ENCODE measurements at places on chromosomes 5 and 9.

DNA sequence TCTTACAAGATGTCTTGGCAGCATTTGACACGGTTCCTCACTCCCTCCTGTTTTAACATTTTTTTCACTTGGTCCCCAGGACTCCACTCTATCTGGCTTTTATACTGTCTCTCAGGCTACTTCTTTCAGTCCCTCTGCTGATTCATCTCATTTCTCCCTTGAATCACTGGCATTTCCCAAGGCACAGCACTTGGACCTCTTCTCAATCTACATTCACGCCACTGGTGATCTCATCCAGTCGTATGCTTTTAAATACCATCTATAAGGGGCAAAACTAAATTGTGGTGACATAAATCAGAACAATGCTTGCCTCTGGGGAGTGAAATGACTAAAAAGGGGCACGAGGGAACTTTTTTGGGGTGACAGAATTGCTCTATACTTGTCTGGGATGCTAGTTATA, 47.1 kb downstream of the MAPKAP1 start:
- no peak for DNase-seq

DNA sequence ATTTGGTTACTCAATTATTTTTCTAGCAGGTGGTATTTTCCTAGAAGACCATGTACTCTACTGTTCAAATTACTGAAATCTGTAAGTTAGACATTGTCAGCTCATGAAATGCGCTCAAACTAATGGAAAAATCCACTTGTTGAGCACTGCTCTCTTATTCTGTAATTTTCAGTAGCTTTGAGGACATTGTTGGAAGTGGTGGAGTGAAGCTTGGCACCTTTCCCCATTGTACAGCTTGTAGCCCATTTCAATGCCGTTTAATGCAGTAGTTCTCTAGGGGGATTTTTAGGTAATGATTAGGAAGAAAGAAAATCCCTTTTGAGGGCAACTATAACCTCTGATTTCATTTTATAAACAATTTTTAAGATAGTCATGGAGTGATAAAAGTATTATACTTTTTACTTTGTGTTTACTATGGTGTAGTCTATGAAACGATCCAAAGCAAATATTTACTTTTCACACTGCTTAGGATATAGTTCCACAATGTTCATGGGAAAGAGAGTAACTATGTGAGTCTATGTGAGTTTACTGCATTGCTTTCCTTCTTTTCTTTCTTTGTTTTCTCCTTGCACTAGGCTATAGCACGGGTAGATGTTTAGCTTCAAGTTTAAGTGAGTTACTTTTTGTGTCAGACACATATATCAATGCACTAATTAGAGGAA, 165.8 kb upstream of the ANKH start:
- DNase-seq: no peak

GRCh38 chr5:96432216-96433065, 607 bp downstream of the PCSK1 start:
- no peak for DNase-seq

- no peak for DNase-seq
Measured at GRCh38 chr5:170151097-170151831, 45.6 kb downstream of the FOXI1 start.

DNA sequence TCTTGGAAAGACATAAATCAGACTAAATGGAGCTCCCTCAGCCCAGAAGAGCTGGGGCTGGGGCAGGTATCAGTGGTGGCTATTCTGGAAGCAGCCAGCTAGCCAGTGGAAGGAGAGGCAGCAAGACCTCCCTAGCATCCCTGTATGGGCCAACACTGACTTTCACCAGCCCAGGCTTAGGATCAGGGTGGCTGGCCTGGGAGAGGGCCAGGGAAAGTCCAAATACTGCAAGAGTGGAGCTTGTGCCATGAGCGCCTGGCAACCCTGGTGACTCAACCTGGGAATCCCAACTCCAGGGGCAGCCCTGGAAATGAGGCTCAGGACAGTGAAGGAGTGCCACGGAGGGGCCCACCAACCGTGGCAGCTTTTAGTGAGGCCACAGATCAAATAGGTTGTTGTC, 7.6 kb upstream of the IRF1 start:
- DNase-seq: peak; percentile 63

DNA sequence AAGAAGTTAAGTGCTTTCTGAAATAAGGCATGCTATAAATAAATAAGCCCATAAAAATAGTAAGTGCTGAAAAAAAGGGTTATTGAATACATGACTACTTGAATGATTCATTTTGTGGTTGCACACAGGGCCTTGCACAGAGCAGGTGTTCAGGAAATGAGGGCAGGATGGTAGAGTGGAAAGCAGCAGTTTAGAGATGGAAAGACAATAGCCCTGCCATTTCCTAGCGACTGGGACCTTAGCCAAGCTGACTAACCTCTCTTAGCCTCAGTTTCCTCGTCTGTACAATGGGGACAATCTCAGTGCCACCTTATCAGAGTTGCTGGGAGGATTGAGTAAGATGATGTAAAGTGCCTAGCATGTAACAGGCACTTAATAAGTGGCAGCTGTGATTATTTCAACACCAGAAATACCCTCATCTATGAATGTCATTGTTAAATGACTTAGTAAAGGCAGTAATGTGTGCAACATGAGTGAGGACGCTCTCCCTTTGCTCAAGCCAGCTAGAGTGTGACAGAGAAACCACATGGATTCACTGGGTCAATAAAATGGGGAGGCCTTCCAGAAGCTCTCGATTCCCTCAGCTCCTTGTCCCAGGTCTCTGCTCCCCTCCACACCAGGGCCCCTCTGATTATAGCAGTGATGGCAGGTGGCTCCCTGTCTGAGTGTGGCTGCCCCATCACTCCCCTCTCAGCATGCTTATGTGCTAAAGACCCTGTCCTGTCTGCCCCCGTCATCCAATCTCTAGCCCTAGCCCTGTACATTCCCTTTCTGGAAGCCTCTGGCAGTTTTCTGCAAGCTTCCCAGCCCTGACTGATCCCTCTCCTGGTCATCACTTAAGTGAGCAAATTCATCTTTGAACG, 16.0 kb upstream of the PHF19 start:
- peak; percentile 85 for DNase-seq

DNA sequence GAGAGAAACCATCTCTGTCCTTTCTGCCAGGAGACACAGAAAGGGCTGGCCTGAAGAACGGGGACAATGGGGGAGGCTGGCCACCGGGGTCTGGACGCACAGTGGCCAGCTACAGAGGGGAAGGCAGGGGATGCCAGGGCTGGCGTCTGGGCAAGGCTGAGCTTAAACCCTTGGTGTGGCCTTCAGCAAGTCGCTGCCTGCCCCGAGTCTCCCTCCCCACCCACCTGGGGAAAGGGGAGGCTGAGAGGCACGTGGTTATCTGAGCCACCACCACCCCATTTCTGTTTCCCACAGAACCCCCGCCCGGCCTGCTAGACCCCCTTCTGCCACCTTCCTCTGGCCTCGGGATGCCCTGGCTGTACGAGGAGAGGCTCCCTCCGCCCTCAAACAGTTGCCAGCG, 115.3 kb downstream of the VAV2 start:
- DNase-seq: no peak

DNA sequence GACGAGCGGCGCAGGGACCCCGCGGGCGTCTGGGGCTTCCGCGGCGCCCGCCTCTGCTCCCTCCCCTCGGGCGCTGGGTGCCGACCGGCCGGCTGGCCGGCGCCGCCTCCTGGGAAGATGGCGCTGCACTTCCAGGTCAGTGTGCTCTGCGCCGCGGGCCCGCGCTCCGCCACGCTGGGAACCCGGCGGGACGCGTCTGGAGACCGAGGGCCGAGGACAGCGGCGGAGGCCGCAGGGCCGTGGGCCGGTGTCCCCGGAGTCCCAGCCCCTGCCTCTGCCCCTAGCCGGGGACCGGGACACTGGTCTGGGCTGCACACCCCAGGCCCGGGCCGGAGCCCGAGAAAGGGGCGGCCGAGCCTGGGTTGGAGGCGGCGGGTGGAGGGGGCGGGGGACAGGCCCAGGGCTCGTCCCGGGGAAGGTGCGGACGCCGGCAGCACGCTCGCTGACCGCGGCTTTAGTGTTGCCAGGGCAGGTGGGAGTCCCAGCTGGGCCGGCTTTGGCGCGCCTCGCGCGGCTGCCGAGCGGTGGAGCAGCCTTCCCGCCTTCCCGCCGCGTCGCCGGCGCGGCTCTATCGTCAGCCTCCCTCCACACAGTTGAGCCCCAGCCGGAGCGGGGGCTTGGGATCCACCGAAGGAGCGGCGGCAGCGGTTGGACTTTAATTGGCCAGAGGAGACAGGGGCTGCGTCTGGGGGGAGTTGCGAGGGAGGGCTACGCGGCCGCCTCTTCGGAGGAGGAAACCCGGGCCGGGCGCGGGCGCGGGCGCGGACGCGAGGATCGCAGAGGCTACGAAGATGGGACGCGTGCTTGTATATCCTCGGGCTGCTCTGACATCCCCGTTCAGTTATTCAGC, at the start of gene RANBP17:
RANBP17 (plus strand) TSS at position 102 of the 850 bp plus-strand sequence.
- no peak for DNase-seq

DNA sequence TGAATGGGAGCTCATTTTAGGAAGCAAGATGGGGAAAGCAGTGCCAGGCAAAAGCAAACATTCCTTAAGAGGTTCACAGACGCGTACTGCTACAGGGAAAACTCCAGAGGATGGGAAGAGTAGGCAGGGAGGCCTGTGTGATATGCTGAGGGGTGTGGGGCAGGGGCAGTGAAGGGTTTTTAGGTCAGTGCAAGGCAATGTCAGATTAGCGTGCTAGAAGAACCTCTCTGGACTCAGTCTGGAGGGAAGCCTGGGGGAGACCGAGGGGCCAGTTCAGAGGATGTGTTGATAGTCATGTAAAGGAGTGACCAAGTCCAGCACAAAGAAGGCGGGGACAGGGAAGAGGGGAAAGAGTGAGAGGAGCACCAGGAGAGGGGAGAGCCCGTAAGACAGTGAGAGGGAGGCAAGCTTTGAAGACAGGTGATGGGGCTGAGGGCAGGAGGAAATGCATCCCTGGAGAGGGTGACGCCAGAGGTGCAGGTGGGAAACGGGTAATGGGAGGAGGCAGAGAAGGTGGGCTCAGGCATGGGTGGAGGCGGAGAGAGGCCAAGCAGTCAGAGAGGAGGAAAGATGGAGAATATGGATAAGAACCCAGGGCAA, 134.5 kb downstream of the MTX3 start:
- DNase-seq: no peak

- DNase-seq: no peak
Measured at GRCh38 chr9:107613321-107613720, 123.8 kb upstream of the KLF4 start.

- no peak for DNase-seq
Measured at GRCh38 chr9:91056917-91057316, 255.3 kb downstream of the SYK start.

GRCh38 chr5:3194271-3194670, 401.4 kb upstream of the IRX1 start:
- DNase-seq: no peak

DNA sequence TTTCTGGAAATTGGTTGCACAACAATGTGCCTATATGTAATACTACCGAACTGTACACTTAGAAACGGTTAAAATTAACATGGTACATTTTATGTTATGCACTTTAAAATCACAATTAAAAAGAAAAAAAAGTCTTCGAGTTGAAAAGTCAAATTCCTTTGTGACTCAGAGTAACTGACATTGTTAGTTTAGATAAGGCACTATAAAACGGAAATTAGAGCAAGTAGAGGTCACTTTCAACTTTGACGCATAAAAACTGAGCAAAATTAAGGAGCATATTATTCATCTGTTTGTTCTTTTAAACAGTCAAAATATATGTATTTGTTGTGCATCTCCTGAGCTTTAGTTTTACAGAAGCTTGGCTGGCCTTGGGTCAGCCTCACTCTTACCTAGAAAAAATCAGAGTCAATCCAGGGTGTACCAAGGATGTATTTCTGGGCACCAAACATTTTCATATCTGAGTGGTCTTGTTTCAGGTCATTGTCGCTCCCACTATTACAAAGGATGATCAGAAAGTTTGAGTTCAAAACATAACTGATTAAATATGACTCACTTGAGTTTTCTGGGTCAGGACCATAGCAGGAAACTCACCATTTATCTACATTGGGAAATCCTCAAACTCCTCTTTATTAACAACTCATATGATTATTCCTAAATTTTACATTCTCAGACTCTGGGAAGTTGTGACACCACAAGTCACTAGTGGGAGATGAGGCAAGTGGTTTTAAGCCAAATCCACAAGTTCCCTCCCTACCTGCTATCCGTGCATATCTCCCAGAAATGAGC, 160.6 kb downstream of the CCDC192 start:
- DNase-seq: no peak

- DNase-seq: no peak
Measured at GRCh38 chr9:134822541-134822940, 58.1 kb upstream of the FCN2 start.

- DNase-seq: no peak
Measured at GRCh38 chr5:156532921-156533320, 206.0 kb downstream of the SGCD start.

- DNase-seq: peak; percentile 72
Measured at GRCh38 chr9:111896942-111897600, 457 bp downstream of the UGCG start.

DNA sequence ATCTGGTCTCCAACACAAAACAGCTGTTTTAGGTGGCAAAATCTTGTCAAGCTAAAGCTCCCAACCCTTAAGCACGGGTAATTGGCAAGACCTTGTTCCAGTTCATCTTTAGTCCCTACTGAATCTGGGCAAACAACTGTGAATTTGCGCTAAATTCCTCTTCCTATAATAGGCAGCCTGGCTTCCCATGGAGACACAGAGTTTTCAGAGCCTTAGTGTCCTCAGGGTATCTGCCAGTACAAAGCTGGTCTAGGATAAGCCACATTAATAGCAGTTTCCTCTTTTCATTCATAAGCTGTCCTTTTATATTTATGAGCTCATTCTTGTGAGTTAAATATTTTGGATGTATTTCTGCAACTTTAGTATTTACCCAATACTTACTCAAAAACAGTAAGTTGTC, 59.5 kb downstream of the FGF10 start:
- DNase-seq: no peak

GRCh38 chr5:17330386-17330785, 113.0 kb downstream of the BASP1 start:
- no peak for DNase-seq

DNA sequence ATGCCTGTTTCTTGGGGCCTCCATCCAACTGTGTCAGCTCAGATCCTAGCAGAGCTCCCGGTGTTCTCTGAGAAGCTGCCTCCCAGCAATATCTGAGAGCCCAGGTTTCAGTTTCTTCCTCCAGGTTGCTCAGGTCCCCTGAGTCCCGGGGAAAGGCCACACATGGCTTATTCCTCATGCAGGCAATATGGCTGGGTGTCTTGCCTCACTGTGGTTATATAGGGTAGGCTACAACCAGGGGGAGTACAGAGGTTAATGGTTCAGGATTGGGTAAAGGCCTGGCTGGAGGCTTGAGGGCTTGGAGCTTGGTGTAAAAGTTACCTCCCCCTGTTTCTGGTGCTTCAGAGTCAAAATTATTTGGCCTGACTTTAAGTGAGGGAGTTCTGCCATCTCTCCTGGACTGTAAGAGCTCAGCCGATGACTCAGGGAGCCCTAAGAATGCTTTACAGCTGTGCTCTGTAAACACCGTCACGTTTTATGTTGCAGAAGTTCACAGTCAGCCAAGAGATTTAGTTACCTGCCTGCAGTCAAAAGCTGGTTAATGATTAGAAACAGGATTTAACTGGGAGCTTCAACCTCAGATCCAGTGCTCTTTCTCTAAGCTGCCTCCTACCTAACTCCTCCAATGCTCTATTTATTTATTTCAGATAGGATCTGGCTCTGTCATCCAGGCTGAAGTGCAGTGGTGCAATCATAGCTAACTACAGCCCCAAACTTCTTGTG, 24.3 kb upstream of the UBAP2 start:
- DNase-seq: no peak

- DNase-seq: no peak
Measured at GRCh38 chr5:65808251-65808741, 86.3 kb downstream of the NLN start.
